ENCODE measurements at places on chromosomes 13 and 19.
A peak's percentile ranks its signal among the peaks of the same experiment; 100 is the strongest.

DNA sequence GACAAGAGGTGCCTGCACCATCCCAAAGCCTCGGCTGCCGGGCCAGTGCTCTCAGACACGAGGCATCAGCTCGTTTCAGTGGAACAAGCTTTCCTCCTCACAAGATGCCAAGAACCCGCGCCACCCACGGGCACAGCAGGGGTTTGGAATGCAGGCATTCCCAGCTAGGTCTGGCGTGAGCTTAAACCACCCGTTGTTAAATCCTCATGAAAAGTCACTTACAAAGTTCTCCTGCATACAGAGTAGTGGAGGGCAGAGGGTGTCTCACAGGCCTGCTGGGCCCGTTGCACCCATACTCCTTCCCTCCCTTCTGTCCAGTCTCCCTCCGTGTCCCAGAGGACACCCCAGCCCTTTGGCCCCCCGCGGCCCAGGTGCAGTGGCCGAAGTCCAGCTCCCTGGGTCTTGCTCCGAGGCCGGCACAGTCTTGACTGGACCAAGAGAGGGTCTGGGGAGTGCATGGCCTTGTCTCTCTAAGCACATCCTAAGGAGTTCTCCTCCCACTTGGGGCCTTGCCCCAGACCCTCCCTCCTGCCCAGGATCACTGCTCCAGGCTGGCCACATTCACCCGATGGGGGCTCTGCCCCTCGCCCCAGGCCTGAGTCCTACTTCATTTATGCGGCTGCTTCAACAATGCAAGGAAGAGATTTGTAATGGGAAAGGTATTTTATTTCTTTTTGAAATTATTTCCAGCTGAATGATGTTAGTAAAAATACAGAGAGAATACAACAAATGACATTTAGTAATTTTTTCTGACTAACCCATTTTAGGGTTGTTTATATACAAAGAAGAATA, 35.2 kb upstream of the GRTP1 start:
- DNase-seq: peak; percentile 78

DNA sequence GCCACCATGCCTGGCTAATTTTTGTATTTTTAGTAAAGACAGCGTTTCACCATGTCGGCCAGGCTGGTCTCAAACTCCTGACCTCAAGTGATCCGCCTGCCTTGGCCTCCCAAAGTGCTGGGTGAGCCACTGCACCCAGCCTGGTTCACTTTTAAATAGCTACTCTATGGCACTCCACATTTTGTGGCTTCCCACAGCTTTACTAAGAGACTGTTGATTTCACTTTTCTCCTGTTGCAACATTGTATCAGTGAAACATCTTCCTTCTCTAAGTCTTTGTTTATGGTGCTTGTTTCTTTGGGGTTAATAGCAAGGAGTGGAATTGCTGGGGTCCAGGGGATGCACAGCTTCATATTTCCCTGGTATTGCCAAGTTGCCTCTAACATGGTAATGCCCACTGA, 12.3 kb downstream of the TMEM38A start:
- no peak for DNase-seq

- DNase-seq: no peak
Observed at GRCh38 chr13:80870186-80870585, 529.3 kb upstream of the SPRY2 start.

- DNase-seq: no peak
Observed at GRCh38 chr13:49858178-49858856, 65.8 kb upstream of the KPNA3 start.

DNA sequence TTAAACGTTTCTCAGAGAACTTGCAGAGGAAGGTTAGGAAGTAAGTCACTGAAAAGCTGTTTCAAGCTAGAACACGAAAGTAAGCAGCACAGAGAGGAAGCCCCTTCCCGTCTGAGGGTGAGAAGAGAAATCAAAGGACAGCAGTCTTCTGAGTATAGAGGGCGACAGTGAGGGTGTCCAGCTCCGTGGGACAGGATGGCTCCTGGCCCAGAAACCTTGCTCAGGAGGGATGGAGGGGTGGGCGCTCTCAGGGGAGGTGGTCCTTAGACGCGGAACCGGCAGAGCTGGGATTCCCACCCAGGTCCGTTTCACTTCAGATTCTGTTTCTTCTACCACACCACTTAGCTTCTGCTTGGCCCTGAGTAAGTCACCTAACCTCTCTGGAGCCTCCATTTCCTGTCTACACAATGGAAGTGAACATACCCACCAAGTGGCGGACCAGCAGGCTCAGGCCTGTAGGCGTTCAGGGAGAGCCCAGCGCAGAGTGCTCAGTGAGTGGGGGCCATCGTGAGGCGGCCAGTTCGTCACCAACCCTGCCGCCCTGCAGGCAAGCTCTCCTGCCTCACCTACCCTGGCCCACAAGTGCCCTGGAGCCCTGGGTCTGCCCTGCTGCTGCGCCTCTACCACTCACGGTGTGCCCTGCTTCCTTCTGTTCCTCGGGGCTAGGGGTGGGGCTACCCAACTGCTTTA, 5.5 kb upstream of the RSPH6A start:
- no peak for DNase-seq

DNA sequence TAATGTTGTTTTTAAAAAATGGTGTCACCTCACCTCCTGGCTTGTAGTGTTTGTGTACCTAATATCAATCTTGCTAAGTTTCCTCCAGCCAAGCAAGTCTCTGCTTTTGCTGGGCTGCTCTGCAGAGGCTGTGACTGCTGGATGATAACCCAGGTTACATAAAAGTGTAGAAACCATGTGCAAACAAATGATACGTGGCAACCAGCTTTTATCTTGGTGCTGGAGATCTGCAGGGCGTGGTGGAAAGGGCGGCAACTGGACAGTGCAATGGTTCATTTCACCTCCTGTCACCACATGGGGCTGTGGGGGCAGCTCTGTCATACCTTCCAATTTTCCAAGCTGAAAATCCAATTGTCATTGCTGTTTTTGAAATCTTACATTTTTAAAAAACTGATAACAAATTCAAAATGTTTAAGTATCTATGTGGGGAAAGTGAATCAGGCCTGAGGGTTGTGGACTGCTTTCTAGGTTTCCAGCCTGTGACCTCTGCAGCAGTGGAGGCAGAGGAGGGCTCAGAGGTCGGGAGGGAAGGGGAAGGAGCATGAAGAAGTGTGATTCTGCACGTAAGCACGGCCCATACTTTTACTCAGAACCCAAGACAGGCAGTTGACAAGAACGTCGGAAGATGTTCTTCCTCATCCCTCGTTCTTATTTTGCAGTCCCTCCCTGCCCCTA, 9.7 kb downstream of the GPR42 start:
- no peak for DNase-seq

- DNase-seq: no peak
Observed at GRCh38 chr19:49488046-49488862, 846 bp downstream of the RPL13A start.

DNA sequence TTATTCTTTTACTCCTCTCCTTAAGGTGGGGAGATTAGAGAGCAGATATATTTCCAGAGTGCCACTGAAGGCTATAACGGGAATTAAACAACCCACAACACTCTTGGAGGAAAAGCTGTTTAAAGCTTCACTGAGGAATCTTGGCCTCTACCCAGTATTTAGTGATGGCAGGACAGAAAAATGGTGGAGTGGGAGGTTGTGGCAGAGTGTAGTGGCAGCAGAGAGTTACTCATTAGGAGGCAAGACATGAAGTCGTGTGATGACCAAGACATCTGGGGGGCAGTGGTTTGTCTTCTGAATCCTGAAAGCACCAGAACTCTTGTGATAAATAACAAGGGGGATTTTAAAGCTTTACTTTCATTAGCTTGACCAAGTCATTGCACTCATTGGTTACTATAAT, 563.5 kb upstream of the SLITRK5 start:
- no peak for DNase-seq

DNA sequence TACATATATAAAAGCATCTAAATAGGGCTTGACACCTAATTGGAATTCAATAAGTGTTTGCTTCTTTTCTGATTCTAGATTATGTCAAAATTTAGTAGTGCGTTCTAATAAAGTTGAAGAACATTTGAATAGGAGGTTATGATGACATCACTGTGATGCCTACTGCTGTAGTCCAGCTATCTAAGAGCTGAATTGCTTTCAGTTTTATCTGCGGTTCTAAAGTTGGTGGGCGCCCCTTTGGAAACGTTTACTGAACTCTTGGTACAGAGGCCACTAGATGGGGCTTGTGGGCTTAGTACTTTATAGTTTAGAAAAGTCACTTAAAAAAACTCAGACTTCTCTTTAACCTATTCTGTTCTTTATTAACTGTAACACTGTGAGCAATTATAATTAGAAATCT, 776.9 kb downstream of the GPC5 start:
- no peak for DNase-seq

DNA sequence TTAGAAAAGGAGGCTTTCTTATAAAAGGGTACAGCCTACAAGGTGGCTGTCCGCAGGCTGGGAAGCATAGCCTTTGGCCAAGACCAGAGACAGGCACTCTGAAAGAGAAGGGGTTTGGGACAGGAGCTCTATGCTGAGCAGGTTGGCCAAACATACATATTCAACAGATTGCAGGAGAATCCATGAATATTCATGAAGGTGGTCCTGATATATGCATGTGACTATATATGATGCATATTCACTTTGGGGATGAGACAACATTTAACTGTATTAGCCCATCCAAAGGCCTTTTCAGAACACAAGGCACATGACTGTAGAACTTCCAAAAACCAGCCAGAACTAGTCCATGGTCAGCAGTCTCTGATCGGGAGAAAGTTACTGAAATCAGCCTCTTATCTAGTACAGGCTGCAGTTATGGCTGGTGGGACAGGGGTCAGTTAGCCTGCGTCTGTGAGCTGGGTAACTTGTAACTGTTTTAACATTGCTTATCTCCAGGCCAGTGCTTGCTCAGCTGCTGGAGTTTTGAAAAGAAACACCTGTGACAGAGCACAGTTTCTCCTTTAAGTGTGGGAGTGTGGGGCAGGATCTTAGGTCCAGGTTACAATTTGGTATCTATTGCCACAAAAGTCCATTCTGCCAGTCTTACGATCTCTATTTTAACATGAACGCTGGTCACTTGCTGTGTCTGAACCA, 924.2 kb downstream of the UQCRFS1 start:
- DNase-seq: no peak

GRCh38 chr13:45482571-45483173, 17.9 kb downstream of the COG3 start:
- DNase-seq: no peak

GRCh38 chr13:51520524-51520923, 63.7 kb upstream of the WDFY2 start:
- DNase-seq: no peak

DNA sequence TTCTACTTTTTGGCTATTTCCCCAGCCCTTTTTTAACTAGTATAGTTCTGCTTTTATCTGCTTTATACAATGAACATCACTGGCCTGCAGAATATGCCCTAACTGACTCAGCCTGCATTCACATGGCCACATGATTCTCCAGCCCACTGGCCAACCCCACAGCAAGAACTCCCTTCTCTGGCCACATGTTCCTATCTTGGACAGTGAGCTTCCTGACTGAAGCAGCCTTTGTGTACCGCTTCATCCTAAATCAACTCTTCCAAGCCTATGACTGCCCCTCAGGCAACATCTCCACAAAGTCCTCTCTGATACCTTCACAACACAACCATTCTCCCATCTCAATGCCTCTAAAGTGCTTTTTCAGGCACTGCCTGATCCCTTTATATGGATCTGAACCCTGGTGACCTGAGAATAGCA, 214.1 kb downstream of the COL4A1 start:
- DNase-seq: no peak

DNA sequence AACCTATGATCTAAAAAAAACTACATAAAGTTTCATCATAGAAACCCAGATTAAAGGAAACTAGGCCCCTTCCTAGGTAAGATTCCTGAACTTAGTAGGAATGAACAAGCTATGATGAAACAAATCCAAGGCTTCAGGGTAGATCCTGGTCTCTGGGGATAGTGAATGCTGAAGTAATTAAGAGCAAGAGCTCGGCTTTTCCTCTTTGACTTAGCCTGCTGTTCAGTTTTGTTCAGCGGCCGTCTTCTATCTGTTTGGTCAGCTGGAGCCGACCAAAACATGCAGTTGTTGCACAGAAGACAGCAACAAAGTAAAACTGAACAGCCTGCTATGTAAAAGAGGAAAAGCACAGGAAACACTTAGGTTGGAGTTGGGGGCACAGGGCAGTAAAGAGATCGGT, 44.1 kb upstream of the RFXAP start:
- no peak for DNase-seq

- no peak for DNase-seq
Observed at GRCh38 chr13:35926859-35927530, 204.2 kb downstream of the DCLK1 start.

GRCh38 chr19:42498169-42498757, 30.0 kb downstream of the CEACAM1 start:
- DNase-seq: no peak

- DNase-seq: no peak
Observed at GRCh38 chr13:98823442-98823841, 71.0 kb upstream of the SLC15A1 start.

DNA sequence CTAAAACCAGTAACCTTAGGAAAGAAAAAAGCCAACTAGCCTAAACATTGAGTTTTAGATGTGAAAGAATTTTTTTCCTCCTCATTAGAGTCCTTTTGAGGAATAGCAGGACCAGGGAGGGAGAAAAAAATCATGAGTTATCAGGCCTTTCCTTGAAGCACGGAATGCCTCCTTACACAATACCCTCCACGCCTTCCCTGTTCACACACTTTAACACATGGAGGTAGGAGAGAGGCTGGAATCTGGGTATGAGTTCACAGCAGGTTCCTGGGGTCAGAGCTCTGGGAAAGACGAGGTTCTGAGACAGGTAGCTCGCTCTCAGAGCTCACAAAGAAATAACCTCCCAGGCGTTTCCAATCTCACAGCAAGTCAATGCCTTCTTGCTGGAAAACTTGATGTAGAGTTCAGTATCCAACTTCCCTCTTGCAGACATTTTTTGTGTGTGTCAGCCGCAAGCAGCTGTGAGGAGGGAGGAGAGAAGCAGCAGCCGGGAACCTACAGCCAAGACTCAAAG, 716 bp downstream of the ZNF573 start:
- DNase-seq: no peak

- DNase-seq: no peak
Observed at GRCh38 chr13:26300140-26300539, 46.2 kb downstream of the CDK8 start.

GRCh38 chr19:28403690-28404089, 809.3 kb downstream of the UQCRFS1 start:
- DNase-seq: no peak

DNA sequence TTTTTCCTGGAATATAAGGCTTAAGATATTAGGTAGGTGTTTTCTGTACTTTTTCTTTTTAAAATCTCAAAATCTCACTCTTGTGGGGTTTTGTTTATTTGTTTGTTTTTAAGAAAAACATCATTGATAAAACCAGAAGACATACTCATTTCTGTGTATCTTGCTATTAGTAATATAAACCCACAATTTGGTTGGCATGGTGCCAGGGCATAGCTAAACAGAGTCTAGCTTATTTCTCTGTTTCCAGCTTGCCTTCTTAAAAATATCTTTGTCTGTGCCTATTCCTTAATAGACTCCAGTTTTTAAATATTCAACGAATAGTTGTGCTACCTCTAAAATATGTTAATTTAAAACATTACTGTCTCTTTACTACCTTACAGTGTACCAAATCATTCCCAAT, 1121.9 kb upstream of the PCDH20 start:
- no peak for DNase-seq

DNA sequence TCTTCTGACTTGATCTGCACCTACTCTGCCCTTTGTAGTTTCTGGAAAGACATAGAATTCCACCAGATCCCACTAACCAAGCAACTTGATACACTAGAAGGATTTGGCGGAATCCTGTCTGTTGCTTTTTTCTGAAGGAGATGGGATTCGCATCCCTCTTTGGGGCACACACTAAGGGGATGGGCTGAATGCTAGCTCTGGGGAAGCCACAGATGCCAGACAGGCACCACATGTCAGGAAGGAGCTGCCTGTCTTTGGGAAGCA, 52.1 kb downstream of the SERP2 start:
- no peak for DNase-seq

Data from tibial artery (tissue), 4 donors.